Stimulated activated CD8-positive, alpha-beta memory T cell treated with anti-CD3 and anti-CD28 coated beads, Interleukin-4, amount 100 ng/mL, for 48 hours (primary cell): ENCODE measurements at places on chromosomes 7 and 10.

DNA sequence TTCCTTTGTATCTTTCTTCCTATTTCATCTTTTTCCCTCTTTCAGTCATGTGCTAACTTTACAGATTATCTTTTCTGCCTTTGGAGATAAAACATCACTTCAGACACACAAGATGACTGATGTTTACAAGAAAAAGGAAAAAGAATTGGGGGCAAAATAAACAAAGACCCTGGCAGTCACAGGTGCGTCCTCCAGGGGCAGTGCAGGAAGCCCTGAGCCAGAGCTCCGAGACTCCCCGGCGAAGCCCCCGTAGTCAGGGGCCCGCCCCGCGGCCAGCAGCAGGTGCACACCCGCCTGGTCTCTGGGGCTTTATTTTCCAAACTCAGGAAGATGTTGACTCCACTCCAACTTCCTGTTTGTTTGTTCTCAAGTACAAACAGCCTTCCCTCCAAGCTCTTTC is 10.2 kb downstream of the STK32C start:
- no peak for DNase-seq

GRCh38 chr7:156442516-156442915 is 198.1 kb upstream of the RNF32 start:
- no peak for DNase-seq

DNA sequence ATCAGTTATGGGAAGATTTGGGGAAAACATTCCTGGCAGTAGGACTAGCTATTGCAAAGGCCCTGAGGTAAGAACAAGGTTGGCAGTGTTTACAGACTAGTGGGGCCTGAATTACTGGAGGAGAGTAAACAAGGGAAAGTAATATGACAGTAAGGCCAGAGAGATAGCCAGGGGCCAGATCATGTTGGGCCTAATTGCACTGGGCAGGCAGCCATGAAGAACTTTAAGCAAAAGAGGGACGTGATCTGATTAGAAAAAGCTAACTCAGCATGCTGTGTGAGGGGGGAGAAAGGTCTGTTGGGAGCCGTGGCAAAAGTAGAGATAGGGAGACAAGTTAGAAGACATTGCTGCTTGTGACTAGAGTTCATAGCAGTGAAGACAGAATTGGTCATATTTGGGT is 9.2 kb downstream of the NUP42 start:
- no peak for DNase-seq

DNA sequence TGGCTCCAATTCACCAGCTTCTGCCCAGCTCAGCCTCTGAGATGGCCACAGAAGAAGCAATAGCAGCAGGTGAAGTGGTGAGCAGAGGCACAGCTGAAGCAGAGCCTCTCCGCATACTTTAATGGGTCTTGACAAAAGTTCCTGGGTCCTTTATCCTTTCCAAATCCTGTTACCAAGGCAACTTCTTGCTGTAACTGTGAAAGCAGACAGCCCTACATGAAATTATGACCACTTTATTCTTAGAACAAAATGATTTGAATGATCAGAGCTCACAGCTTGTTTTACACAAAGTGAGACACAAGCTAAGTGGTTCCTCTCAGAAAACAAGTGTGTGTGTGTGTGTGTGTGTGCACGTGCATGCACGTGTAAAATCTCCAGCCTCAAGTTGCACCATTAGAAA is 245.6 kb downstream of the HTR7 start:
- no peak for DNase-seq

DNA sequence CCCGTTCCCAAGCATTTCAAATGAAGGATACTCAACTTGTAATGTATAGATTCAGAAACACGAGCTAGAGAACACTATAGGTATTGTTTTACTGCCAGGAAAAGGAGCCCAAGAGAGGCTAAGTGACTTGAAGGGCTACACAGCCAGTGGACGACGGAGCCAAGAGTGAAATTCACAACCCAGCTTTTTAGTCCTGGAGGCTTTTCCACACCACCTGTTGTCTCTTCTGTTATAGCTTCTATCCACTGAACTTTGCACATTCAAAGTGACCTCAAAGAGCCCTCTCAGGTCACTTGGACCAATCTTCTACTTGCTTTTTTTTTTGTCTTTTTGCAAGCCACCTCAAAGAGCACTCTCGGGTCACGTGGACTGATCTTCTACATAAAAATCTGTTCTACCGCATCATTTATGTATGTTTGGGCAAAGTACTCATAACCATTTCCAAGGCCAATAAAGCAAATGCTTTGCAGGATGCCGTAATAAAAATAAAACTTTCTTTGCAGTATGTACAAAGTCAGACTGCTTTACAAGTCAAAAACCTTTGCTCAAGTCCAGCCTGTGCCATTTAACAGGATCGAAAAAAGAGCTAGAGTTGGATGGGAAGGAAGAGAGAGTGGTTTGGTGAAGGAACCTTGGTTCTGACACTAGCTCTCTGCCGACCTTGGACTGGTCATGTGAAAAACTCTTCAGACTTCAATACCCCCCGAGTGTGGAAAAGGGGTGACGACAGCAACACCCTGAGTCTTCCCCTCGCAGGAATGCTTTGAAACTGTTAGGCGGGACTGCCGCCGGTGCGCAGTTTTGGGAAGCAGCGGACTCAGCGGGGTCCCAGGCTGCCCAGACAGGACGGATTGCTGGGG is 821 bp downstream of the SLC35B4 start:
- no peak for DNase-seq

DNA sequence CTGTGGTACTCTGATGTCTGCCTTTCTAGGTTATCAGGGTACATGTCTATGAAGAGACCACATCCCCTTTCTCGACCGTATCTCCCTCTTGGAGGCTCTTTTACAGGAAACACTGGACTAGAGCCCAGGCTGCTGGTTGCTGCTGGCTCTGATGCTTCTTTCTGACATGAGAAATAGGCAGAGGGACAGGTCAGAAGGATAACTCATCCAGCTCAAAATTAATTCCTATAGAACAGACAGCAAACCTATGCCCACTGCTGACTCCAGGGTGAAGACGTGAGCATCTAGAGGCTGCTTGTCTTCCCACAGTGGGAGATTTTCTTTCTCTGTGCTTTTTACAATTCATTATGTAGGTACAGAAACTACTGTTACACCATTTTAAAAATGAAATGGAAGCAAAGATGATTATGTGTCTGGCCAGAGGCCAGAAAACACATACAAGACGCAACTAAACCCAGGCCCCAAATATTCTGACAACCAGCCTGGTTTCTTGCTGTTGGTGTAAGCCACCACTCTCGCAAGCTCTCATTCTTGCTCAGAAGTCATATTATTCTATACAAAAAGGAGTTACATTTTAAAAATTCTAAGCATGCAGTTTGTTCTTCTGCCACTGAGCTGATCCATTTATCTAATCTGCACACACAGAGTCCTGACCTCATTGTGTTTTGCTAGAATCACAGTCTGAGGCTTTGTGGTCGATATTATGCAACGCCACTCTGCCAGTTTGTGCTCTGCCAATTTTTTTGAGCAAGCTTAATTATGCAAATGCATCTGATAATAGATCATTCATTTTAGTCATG is 424.3 kb downstream of the KIF20B start:
- DNase-seq = no peak

GRCh38 chr7:131455001-131455400 is 101.4 kb downstream of the PODXL start:
- no peak for DNase-seq

GRCh38 chr7:79461660-79462059 is 8.2 kb upstream of the MAGI2 start:
- DNase-seq = no peak

- no peak for DNase-seq
Observed at GRCh38 chr7:3493499-3493898, 192.4 kb downstream of the SDK1 start.

DNA sequence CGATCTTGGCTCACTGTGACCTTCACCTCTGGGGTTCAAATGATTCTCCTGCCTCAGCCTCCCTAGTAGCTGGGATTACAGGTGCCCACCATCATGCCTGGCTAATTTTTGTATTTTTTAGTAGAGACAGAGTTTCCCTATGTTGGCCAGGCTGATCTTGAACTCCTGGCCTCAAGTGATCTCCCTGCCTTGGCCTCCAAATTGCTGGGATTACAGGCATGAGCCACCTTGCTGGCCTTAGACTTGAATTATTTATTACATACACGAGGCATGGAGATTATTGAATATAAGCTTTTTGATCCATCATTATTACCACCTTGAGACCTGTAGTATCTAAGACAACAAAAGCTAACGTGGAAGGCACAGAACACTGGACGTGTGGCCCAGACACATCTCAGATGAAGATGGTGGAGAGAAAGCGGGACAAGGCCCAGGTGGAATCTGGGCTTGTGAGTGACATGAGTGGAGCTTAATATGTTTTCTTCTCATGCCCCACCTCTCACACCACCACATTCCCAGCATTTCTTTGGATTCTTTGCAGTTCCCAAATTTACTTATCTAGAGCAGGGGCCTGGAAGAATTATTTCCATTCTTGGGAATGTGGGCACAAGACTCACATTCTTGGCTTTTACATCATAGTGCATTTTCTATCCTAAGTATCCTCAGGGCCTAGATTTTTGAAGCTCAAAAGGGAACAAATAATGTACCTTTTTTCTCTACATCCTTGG is 76.6 kb downstream of the SUGCT start:
- no peak for DNase-seq
